ENCODE measurements at places on chromosomes 1 and 21.

- DNase-seq = no peak
Measured at GRCh38 chr1:45535988-45536766, 14.4 kb upstream of the AKR1A1 start.

GRCh38 chr1:108141621-108142020, 58.5 kb downstream of the SLC25A24 start:
- peak; percentile 84 for DNase-seq

DNA sequence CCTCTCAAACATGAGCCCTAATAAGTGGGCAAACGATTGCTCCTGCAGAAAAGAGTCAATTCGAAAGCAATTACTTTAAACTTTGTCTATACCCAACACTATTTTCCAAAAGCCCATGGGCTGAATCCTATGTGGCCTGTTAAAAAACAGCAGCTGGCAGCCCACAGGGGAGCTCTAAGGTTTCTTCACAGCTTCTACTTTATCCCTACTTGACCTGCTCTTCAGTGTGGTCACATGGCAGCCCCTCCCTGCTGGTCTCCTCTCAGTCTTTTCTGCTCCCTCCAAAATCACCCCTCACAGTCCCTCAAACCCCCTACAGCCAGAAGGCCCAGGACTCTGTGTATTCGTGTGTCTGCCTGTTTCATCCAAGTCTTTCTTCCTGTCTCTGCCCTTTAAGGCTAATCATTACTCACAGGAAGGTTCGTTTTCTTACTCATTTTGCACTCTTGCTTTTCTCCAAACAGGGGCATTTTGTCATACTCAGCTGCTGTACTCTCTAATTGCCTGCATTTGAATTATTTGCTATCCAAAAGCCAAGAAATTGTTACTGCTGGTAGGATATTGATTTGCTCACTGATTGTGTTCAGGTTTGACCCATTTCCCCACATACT, 62.4 kb upstream of the FAM3B start:
- DNase-seq = no peak

- no peak for DNase-seq
Measured at GRCh38 chr1:112807999-112808398, 92.9 kb upstream of the PPM1J start.

GRCh38 chr1:7584643-7585042, 186.5 kb upstream of the VAMP3 start:
- DNase-seq = no peak

- no peak for DNase-seq
Measured at GRCh38 chr1:244788493-244789275, 46.8 kb upstream of the COX20 start.

GRCh38 chr1:234958066-234958705, 170.5 kb downstream of the TOMM20 start:
- DNase-seq = peak; percentile 18

- no peak for DNase-seq
Measured at GRCh38 chr1:87436534-87436933, 107.9 kb downstream of the LMO4 start.

DNA sequence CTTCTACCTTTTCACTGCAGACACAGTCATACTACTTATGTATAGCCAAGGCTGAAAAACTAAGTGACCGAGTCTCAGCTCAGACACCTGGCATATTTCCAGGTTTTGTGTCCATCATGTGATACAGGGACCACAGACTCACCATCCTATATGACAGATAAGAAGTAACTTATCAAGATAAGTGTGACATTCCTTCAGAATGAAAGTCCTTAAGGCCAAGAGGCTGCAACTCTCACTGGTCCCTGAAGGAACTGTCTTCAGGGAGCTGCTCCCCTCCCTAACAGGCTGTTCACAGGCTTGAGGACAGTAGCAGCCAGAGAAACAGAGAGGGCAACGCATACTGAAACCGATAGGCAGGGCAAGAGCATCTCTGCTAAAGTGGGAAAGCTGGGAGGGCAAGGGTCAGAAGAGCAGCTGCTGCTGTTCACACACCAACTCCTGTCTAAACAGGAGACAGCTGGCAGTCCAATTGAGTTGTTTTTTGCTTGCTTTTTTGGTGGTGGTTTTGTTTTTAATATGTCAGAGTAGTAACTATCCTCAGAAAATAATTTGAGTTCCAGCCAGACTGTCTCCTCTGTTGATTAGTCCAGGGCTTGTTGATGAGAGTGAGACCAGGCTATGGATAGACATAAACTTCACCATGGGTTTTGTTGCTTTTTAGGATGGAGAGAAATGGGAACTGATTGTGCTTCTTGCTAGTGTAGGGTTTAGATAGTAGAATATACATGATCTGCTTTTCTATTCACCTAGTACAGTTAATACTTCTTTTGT, 67.7 kb downstream of the MACF1 start:
- no peak for DNase-seq

DNA sequence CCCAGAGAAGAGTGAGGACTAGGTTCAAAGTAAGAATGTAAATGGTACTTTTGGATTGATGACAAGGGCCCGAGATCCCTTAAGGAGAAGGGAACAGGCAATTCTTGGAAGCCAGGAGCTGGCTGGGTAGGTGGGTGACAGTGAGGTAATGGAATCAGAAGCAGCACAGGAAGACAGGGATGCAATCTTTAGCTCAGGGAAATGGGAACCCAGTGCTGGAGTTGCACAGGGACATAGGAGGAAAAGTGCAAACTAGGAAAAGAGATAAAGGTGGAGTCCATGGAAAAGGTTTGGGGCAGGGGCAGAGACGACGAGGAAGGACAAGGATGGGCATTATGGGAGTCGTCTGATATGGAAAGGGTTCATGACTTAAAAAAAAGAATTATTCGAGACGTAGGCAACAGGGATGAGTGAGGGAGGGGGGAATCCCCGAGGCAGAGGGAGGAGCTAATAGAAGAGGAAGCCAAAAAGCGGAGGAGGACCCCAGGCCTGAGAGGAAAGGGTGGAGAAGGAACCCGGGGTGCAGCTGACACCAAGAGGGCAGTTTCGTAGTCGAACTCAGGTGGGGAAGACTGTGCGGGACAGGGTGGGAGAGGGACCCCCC, 495 bp downstream of the PI4KB start:
- DNase-seq = peak; percentile 93

GRCh38 chr1:89701746-89702241, 68.9 kb downstream of the LRRC8C start:
- no peak for DNase-seq

GRCh38 chr1:215276582-215276981, 194.0 kb downstream of the KCNK2 start:
- DNase-seq = no peak

DNA sequence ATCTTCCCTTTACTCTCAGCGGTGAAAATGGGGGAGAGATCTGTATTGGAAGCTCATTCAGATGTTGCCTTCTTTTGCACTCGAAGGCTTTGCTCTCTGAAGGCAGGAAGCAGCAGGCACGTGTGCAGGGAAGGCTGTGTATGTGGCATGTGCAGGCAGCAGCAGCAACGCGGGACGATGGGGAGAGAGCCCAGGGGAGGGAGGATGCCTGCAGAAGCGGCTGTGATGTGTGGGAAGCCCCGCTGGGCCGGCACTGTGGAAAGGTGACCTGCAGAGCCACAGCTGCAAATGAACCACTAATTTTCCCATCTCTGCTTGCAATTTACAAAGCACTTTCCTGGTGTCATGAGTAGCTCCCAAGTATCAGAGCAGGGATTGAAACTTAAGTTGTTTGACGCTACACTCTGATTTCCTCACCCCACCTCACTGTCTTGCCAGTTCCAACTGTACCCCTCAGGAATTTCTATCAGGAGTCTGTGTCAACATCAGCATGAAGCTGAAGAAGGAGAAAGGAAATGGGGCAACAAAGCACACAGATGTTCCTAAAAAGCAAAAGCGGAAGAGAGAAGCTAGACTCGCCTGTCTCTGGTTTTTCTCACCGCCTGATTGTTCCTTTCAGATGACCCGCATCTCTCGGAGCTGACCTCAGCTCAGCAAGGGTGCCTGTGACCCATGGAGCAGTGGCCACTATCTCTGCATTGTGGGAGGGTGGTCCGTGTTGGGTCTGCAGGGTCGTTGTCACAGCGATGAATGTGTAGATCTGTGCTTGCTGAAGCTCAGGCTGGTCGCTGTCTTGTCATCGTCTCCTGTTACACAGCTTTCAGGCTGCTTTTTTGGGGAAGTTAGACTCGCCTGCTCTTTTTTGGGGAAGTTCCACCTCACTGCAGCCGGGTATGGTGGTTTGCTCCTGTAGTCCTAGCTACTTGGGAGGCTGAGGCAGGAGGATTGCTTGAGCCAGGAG, 156.1 kb downstream of the KIF26B start:
- peak; percentile 86 for DNase-seq

DNA sequence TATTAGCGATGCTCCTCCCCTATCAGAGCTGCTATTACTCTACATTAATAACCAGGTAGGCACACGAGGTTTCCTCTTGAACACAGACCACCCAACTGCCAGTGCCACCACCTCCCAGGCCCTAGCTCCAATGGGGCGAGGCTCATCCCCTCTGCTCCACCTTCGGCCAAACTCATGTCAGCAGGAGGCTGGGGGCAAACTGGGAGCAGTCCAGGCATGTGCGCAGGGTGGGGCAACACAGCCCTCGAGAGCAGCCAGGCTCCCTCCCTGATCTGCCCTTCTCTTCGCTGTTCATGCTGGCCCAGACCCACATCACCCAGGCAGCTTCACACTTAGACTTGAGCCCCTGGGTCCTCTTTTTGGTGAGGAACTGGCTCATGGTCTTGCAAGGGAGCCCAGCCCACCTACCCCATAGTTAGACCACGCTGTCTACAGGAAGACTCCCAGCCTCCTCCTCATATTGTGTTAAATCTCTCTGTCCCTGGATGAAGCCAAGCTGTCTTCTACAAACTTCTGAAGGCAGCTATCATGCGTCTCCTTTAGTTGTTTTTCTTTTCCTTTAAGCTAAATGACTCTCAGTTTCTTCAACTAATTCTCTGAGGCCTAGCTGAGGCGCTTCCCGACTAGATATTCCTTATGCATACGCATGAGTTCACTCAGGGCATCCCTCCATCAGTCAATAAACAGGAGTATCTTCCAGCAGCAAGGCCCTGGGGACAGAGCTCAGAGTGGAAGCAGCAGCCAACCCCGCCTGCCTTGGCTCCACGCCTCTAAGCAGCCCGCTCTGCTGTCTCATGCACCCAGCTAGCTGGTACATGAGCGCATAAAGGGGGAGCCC, 12.0 kb downstream of the TMEM9 start:
- DNase-seq = no peak

DNA sequence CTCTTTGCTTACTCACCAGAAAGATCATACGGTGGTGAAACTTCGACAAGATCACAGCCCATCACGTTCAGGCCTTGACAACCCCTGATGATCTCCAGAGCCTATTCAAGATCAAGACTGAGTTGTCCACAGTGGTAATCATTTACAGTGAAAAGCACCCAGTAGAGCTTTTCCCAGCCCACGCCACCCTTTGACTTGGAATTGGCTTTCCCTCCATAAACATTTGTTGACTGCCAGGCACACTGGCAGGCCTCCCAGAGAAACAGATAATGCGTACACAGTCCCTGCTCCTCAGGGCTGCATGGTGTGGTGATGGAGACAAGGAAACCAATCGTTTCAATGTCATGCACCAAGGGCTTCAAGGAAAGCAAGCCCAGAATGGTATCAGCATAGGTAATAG, 10.1 kb downstream of the AGMAT start:
- DNase-seq = no peak

- DNase-seq = no peak
Measured at GRCh38 chr1:50278961-50279360, 144.3 kb downstream of the DMRTA2 start.

GRCh38 chr1:236159704-236160539, 17.6 kb downstream of the GPR137B start:
- DNase-seq = peak; percentile 92

DNA sequence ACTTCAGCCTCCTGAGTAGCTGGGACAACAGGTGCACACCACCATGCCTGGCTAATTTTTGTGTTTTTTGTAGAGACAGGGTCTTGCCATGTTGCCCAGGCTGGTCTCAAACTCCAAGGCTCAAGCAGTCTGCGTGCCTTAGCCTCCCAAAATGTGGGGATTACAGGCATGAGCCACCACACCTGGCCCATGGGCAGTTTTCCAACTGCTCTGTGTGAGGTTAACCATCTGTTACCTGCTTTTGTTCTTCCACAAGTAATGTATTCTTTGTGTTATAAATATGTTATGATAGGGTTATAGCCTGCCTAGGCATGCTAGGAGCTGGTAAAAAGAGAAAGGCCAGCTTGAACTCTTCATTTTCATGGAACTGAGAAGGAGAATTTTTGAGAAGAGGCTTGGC, 30.7 kb downstream of the TUFT1 start:
- DNase-seq = no peak

GRCh38 chr1:218166268-218166945, 118.7 kb upstream of the RRP15 start:
- DNase-seq = no peak

GRCh38 chr1:11227106-11228077, 35.0 kb downstream of the MTOR start:
- DNase-seq = no peak

DNA sequence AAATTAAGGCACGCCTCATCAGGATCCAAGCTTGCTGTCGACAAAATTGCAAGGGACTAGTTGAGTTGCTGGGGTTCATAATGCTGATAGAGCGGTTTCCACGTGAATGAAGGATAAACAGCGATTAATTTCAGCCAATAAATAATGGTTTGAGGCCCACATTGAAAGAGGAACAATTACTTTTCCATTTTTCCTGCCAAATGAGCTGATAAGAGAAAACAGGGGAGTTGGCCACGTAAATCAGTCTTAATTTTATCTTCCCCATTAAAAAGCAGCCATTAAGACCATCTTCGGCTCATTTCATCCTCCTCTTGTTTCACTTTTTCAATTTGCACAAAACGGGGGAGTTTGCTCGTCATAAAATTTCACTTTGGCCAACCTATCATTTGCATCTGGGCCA, 235.5 kb upstream of the RRP15 start:
- no peak for DNase-seq

- DNase-seq = no peak
Measured at GRCh38 chr1:216281757-216282156, 141.5 kb downstream of the USH2A start.
